ENCODE measurements at places on chromosomes 5 and 9.
A peak's percentile ranks its signal among the peaks of the same experiment; 100 is the strongest.

- DNase-seq, result no peak
Measured at GRCh38 chr9:94718936-94719335, 7.6 kb upstream of the AOPEP start.

- no peak for DNase-seq
Measured at GRCh38 chr5:65961633-65962032, 35.3 kb downstream of the ERBIN start.

GRCh38 chr5:71961786-71962185 is 145.5 kb upstream of the MAP1B start:
- no peak for DNase-seq

- DNase-seq, result no peak
Measured at GRCh38 chr9:12702160-12702758, 9.1 kb downstream of the TYRP1 start.

DNA sequence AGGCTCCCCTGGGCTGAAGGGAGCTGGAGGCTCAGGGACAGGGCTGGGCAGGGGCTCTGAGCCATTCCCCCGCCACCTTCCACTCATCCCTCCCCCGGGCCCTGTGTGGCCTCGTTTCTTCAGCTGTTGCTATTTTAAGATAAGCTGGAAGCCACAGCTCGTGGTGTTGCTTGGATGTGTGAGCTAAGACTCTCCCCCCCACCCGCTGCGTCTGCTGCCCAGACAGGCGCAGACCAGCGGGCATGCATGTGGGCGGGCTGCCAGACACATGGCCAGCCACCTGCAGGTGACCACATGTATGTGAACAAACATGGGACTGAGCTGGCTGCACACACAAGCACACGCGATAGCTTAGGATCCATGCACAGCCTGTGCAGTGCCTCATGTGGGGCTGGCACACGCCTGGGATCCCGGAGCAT is 8.7 kb downstream of the SNCB start:
- no peak for DNase-seq

GRCh38 chr9:75890472-75891276 is at the start of gene PCSK5:
Gene PCSK5, plus strand, starts transcription at chr9:75890673. Its CDS starts 509 bp downstream, at chr9:75891182.
- peak; percentile 85 for DNase-seq

DNA sequence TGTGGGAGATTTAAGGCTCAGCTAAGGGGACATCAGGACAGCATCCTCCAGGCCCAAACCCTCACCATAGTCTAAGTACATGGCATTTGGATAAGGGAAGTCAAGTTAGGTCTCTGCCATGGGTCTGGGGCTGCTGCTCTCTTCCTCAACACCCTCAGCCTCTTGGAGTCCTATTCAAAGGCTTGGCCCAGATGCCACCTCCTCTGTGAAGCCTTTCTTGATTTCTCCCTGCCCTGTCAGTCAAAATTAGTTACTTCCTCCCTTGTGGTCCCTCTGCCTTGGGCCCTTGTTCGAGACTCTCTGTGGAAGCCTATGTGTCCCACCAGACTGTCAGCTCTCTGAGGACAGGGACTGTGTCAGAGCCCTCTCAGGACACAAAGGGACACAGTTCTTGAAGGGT is 17.7 kb upstream of the DAB2IP start:
- DNase-seq, result no peak

DNA sequence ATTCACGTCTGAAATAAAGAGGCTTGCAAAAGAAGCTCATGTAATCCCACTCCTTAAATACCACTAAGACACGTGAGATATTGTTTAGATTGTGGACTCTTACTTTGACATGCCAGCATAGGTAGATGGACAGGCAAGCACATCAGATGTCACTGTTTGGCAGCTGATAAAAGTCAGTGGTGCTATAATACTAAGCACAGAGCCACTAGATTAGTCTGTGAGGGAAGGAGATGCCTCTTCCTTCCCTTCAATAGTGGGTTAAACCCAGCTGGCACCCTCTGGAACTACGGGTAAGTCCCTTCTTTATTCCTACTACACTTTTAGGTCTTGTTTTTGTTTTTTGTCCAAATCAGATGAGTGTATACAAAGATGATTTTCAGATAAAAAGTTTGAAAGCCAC is at the start of gene MYOT:
TSS of gene MYOT (plus strand) at position 197 of the 400 bp plus-strand sequence. CDS start 2,792 bp downstream, outside the sequence.
- DNase-seq, result no peak

DNA sequence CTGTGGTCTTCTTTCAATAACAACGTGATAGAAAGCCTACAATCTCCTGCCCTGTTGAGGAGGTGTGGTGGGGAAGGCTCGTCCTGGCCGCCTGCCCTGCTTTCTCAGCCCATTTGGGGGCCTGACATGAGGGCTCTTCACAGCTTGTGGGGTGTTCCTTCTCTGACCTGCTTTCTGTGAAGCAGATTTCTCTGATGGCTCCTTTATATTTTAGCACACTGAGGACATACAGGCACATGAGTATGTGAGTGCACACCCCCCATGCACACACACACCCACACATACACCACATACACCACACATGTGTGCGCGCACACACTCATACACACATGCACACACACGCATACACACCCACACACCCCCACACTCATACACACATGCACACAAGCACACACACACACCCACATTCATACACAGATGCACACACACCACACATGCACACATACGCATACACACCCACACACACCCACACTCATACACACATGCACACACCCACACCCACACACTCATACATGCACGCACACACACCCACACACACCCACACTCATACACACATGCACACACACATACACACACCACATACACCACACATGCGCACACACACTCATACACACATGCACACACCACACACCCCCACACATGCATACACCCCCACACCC is 117.5 kb downstream of the COL5A1 start:
- DNase-seq, result no peak

DNA sequence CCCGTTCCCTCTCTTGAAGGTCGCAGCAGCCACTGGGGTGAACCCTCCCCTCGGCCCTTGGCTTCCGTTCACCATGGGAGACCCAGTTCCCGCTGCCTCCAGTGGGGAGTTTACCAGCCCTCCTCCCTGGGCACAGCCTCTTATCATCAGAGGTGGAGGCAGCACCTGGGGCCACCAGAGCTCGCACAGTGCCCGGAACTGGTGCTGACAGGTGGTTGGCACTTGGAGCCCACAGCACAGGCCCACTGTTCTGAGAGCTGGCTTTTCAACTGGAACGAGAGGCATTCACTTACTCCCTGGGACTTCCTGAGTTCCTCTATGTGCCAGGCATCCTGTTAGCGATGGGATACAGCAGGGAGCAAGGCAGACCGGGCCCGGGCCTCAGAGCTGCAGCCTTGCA is 106.8 kb upstream of the FCN2 start:
- DNase-seq, result no peak

- DNase-seq, result no peak
Measured at GRCh38 chr5:35921930-35922329, 16.5 kb downstream of the CAPSL start.

DNA sequence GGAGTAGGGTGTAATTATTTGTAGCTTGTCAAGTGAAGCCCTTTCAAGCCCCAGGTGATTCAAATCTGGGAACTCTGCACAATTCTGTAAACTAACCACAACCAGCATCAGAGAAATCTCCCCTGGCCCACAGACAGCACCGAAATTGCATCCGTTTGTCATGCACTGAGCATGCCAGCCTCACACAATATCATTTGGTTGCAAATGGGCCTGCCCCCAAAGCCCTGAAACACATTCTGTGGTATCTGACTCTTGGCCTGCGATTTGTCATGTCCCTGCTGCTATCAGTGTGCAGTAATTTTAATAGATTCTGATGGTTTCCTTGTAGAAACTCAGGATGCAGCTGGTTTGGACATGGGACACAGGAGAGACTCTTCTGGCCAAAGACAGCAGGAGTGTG is 35.3 kb downstream of the SNX24 start:
- no peak for DNase-seq

- no peak for DNase-seq
Measured at GRCh38 chr5:77249475-77249874, 39.0 kb downstream of the PDE8B start.

DNA sequence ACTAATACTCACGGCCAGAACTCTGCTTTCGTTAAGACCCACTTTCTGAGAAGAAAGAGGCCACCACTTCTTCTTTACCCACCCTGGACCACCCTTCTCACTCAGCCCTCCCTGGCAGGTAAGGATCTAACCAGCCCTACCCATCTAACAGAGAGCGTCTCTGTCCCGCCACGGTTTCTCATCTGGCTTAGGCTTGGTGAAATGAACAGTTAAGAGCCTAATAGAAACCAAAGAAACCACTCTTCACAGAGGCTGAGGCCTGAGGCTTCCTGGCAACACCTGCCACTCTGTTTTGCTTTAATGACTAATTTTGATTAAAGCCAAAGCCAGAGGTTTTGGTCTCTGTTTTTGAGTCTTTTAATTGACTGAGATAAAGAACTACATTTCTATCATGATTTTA is 354.1 kb upstream of the SLC30A5 start:
- DNase-seq, result no peak

GRCh38 chr9:135737840-135738521 is 36.0 kb downstream of the KCNT1 start:
- no peak for DNase-seq

DNA sequence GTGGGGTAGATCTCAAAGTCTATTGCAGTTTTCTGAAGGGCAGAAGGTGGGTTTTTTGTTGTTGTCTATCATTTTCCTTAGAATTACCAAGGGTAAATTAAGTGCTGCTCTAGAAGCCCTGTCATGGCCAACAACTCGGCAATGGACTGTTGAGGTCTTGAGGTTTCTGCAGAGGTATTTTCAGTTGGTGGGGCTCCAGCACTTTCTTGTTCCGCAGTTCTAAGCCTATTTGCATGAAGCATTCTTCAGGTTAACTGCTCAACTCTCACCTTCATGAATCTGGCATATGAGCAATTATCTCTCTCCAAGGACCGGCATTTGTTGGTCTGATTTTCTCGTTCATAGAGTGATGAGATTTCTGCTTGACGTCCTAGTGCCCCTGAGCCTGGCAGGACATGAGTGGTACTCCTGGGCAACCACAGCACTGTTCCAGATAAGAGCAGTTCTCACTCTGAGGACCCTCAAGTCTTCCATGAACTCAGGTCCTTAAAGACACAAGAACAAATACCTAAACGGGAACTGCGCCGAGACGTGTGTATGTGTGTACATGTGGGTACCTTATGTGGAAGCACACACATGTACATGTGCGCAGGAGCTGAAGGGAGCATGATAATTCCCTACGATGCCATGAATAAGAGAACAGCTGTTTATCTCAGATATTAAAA is 544.5 kb downstream of the CSNK1G3 start:
- no peak for DNase-seq

- DNase-seq, result no peak
Measured at GRCh38 chr5:149117970-149118369, 23.3 kb upstream of the ABLIM3 start.

DNA sequence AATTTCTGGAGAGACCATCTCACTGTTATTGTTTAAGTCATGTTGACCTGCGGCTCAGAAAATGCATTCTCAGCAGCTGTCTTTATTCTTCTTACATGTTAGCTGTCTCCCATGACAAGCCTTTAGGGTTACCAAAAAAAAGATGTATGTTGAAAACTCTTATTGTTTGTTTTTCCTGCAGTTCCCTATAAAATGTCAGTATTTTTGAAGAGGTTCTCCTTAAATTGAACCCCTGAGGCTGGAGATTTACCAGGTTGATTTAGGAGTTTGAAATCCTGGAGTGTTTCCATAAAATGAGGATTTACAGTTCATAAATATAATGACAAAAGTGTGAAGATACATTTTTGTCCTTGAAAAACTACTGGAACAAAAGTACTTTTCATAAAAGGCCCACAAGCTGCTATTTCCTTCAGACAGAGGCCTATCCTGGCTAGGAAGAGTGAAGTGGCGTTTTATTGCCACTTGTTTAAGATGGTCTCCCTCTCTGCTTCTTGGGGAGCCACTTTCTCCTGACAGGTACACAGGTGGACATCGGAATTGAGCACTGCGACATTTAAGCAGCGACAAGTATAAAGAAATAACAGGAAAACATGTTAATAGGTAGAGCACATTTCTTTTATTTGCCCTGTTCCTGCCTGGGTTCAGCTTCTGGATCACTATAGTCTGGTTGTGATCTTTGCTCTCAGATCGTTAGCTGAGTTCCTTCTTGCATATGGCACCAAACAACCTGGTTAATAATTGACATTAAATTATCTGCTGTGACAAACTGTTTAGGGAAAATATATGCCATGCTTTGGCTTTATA is 344.8 kb upstream of the RPS23 start:
- no peak for DNase-seq

DNA sequence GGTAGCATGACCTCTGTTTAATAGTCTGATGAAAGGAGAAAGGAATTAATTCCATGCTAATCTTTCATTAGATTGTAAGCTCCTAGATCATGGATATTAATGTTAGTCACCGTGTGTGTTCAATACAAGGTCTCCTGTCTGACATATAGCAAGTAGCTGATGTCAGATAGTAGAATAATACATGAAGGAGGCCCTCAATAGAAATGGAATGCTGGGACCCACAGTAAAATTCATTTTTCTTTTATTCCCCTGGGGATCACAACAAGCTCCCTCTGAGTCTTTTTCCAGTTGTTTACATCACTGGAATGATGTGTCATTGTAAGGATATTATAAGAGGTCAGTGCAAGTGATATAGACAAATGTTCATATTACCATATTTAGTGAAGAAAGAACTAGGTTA is 240.3 kb upstream of the TRPC7 start:
- no peak for DNase-seq

DNA sequence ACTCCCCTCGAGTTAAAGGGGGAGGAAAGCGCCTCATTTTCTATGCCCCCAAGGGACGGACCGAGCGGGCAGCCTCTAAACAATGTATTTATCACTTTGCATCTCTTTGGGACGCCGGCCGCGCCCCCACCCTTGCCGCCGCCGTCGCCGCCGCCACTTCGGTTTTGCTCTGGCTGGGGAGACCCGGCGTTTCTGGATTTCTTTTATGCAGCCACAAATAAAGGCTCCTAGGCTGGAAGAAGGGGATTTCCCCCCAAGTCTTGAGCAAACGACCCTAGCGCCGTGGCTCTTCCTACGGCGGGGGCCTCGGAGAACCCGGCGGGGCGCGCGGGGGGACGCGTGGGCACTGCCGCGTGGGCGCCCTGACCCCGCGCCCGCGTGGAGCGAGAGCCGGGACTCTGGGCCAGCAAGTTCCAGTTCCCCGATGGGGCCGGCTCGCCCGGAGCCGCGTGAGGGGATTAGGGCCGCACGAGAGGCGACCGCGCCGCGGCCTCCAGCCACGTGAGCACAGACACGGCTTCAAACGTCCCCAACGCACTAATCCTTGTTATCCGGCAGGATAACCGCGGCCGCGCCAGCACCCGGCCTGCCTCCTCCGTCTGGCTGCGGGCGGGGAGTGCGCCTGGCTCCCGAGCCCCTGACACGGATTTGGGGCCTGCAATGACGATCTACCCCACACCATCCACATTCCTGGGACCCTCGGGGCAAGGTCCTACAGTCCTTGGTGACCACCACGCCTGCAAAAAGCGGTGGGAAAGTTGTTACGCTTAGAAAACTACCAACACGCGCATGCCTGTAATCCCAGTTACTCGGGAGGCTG is 7.9 kb upstream of the NEUROG1 start:
- DNase-seq, result no peak

Data from brain pericyte (primary cell).